SW480 (cell line): ENCODE measurements at places on chromosomes 3 and 15.
A peak's percentile ranks its signal among the peaks of the same experiment; 100 is the strongest.

GRCh38 chr3:17577796-17578520 lies 164.5 kb downstream of the TBC1D5 start:
- no peak for DNase-seq

DNA sequence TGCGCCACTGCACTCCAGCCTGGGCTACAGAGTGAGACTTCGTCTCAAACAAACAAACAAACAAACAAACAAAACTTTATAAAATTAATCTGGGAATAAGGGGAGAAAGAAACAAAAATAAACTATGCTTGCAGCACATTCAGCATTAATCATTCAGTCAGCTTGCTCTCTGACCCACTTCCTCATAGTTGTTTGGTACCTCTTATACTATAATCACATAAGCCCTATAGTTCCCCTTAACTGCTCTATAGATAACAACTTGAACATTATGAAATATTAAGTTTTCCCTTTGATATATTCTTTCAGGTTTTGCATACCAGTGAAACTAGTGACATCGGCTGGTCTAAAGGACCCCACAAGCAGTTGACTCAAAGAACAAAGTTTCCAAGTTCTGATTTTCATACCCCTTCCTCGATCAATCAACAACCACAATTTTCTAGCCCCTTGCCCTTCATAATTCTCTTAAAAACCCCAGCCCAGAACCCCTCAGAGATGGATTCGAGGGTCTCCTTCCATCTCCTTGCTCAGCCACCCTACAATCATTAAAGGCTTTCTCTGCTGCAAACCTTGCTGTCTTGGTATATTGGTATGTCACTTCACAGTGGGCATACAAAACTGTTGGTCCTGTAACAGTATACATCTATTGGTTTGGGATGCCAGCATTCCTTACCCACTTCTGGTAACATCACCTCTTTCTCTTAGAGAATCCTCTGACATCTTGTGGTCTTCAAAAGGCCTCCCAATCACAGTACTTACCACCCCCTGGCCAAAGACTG lies 26.4 kb downstream of the BCL2L10 start:
- no peak for DNase-seq

DNA sequence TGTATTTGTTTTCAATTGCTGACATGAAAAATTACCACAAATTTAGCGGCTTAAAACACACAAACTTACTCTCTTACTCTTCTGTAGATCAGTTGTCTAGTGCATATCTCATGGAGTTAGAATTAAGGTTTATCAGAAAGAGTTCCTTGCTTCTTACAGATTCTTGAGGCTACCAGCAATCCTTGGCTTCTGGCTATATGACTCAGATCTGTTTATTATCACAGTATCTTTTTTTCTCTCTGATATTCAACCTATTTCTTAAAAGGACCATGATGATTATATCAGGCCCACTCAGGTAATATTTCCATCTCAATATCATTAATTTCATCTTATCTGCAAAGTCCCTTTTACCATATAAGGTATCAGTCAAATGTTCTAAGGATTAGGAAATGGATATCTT lies 263.5 kb upstream of the BCHE start:
- DNase-seq, result no peak

DNA sequence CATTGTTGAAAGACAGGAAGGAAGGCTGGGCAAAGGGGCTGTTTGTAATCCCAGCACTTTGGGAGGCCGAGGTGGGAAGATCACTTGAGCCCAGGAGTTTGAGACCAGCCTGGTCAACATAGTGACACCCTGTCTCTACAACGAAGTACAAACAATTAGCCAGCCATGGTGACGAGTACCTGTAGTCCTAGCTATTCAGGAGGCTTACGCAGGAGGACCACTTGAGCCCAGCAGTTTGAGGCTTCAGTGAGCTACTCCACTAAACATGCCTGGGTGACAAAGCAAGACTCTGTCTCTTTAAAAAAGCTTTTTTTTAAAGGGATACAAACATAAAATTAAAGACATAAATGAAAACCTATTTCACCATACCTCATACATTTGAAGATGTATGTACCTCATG lies 11.1 kb downstream of the SERP1 start:
- DNase-seq, result no peak

DNA sequence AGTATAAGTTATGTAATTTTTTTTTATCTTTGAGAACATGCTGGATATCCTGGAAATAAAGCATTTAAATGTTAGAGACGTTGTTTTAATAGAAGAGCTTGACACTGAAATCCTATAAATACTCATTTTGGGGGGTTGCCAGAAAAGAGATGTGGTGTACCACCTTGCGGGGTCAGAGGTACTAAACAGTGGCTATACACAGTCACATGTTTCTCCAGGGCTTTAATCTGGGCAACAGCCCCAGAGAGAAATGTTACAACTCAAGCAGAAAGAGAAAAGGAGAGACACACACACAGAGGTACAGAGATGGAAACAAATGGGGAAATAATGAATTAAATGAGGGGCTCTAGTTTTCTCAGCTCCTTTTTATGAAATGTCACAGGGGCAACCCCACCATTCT lies 113.8 kb downstream of the SENP2 start:
- no peak for DNase-seq

DNA sequence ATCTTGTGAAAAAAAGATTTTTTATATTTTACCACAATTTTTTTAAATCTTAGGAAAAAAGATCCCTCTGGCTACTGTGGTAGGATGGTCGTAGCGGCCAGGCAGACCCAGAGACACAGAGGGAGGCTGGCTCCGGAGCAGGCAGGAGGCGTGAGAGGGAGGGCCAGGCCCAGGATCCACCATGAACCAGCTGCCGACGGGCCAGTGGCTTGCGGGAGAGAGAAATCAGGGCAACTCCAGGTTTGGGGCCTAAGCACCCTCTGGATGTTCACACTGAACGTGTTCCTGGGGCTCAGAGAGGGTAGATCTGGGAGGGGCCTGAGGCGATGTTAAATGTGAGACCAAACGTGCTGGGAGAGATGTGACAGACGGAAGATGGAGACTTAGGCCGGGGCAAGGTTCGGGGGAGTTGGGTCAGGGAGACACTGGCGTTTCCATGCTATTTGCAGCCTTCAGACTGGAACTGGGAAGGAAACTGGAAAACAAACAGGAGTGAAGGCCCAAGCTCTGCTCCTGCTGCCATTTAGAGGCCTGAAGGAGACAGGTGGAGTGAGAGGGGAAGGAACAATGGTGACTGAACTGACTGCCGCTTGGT lies 1.6 kb upstream of the VILL start:
- DNase-seq, result no peak

GRCh38 chr3:71978150-71978721 lies 193.3 kb upstream of the PROK2 start:
- peak; percentile 5 for DNase-seq

DNA sequence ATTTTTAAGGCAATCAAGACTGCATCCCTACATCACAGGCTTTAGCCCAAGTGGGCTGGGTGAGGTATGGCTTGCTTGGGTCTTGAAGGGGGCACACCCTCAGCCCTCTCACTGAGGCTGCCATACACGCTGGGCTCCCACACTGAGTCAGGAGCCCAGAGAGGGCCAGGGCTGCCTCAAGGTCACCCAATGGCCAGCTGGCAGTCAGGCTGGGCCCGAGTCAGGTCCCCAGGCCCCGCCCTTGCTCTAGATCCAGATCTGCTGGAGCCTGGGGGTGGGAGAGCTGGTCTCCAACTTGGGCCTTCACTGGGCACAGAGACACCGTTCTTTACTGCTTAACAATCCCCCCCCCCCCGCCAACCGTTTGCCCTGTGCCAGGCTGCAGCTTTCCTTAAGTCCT lies 88.1 kb downstream of the IQSEC1 start:
- DNase-seq, result no peak

GRCh38 chr15:41511331-41511898 lies 2.2 kb downstream of the LTK start:
- DNase-seq, result no peak

DNA sequence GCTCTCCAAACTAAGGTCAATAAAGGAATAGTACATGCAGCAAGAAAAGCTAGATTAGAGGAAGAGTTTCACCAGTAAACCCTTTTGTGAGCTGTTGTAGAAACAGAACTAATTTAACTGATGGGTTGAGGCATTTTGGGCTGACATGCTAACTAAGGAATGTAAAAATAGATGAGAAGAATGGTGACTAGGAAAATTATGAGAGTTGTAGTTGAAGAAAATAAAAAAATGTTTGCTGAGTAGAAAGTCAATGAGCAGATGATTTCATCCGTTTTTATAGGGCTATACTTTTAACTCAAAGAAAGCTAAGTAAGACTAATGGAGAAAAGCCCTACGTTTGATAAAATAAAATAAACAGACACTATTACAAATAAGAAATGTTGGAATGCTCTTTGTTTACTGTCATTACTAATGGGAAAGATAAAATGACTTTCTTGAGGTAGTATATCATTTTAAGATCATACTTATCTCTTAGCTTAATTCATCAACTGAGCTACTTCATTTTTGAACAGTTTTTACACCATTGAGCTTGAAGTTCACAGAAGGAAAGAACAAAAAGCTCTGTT lies 209.4 kb upstream of the DPH6 start:
- no peak for DNase-seq

DNA sequence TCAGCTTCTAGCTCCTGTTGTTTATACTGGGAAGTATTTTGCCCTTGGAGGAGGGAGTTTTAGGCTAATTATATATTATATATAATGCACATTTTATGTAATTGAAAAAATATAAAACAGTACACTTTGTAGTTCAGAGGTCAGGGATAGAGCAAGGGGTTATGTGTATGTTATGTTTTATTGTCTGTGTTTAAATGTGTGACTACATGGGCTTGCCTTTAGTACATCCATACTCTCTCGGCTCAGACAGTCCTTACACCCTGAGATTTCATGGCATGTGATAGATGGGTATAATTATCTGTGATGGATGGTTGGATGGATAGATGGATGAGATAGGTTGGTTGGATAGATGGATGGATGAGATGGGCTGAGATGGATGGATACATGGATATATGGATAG lies 17.4 kb upstream of the ST3GAL6 start:
- DNase-seq, result no peak

- no peak for DNase-seq
Observed at GRCh38 chr3:40780291-40780924, 255.6 kb downstream of the ZNF621 start.

DNA sequence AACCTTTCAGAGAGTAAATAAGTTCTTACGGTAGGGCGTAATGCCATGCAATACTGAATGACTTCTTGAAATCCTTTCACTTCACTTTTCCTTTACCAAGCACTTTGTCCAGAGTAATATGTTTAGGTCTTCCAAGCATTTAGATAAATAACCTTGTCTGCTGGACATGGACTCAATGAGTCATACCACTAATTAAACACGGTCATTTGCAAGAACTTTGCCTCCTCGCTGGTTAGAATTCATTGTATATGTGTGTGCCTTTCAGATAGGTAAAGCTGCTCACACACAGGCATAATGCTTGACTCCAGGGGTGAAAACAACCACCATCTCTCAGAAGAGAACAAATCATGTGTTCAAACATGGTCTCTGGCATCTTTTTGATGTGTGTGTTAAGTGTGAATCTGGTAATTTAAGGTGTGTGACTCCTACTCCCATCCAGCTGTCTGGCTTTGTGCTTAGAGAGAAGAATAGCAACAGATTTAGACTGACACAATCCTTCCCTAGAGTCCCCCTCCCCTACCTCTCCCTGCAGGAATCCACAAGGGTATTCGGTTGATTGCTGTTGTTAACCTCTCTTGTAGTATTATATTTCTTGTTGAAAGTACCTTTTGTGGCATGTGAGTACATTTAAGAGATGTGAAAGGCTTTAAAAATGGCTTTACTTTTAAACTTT lies 419.0 kb downstream of the CNTN4 start:
- DNase-seq, result no peak

- DNase-seq, result peak; percentile 31
Observed at GRCh38 chr15:98649472-98650416, 1.4 kb downstream of the IGF1R start.
